ENCODE measurements at places on chromosomes 11 and 22.

GRCh38 chr11:13119941-13120520 lies 110.9 kb downstream of the RASSF10 start:
- DNase-seq: no peak

- DNase-seq: no peak
Observed at GRCh38 chr11:55849037-55849436, 10.5 kb downstream of the OR5D16 start.

DNA sequence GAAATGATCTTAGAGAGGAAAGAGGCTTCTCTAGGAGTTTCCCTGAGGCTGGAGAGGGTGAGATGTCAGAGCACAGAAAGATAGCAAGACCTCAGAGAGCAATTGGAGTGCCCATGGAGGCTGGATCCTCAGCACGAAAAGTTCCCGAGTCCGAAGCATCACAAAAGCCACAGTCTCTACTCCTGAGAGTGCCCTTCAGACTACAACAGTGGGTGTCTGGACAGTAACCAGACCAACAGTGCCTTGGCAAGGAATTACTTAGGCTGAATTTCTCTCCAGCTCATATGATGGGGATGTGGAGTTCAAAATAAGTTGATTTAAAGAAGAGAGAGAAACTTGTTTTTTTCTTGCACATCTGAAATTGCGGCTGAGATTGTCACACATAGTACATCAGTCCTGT lies 31.9 kb upstream of the PSMA1 start:
- no peak for DNase-seq

DNA sequence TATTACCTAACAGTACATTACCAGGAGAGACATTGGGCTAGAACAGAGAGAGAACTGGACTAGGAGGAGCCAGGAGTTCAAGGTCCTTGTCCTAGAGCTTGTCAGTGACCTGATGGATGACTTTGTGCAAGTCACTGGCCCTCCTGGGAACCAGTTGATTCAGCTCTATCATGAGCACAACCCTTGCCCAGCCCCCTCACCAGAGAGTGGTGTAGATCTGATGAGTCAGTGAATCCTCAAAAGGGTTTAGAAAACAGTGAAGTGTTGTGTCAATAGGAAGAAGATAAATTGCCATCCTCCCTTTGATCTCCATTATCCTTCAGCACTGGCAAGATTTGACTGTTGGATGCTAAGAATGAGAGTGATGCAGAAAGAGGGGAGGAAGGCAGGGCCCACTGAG lies 24.3 kb downstream of the NEU3 start:
- no peak for DNase-seq

DNA sequence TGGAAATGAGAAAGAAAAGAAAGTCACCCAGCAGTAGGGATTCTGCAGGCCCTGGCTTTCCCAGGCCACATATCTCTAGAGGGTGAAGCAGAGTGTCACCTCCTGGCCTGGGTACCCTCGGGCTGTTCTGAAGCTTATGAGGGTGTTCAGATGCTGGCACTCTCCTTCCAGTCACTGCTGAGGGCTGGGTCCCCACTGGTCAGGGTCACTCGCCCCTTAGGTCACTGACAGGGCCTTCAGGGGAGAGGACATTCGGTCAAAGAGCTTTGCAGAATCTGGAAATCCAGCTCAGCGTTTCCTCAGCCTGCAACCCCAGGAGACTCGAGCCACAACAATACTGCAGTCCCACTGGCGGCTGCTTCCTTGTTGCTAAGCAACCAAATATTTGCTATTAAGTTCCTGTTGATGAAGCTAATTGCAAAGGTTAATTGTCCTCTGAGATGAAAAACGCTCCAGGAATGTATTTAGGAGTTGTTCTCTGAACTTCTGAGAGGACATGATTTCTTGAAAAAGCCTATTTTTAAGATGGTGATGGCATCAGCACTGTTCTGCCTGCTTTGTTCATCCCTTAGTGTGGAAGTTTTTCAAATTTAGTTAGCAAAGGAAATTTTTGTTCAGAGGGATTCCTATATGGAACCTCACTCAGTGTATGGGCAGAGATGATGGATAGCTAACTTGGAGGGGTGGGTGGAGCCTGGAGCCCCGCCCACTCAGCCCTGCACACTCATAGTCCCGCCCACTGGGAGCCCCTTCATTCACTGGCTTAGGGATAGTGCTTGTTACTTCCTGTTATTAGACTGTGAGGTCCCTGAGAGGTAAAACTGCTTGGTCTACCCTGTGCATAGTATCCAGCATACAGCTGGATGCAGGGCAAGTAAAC lies 109.2 kb downstream of the CSNK2A3 start:
- peak; percentile 23 for DNase-seq

- no peak for DNase-seq
Observed at GRCh38 chr11:128026596-128026995, 560.8 kb downstream of the ETS1 start.

DNA sequence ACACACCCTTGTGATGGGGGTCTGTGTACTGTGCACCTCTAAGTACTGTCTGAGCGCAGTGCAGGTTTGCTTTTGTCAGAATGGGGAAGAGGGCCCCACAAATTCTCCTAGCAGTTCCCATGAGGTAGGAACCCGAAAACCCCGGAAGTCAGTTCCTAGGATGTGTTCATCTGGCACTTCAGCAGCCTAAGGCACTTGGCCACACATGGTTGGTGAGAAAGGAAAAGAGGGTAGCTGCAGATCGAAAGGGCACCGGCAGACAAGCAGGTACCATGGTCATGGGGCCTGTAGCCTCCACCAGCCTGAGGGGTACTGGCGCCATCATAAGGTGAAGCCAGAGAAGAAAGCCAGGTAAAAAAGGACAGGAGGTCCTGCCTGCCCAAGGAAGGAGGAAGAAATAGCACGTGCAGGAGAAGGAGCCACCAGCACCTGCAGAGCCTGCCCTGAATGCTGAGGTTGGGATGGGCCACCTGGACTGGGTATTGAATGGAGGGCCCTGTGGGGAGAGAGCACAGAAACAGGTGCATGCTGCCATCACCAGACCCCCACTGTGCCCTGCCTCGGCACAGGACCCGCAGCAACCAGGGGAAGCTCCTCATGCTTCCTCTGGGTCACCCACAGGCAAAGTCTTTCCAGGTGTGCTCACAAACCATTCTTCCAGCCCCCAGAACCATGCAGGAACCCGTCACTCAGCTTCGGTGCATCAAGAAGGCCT lies 8.1 kb upstream of the CASTOR1 start:
- no peak for DNase-seq

- DNase-seq: no peak
Observed at GRCh38 chr22:46646531-46647215, 26.5 kb downstream of the GRAMD4 start.

- DNase-seq: peak; percentile 71
Observed at GRCh38 chr22:37643225-37643847, 3.9 kb downstream of the SH3BP1 start.

- peak; percentile 23 for DNase-seq
Observed at GRCh38 chr11:10273738-10274137, 20.3 kb downstream of the SBF2 start.

DNA sequence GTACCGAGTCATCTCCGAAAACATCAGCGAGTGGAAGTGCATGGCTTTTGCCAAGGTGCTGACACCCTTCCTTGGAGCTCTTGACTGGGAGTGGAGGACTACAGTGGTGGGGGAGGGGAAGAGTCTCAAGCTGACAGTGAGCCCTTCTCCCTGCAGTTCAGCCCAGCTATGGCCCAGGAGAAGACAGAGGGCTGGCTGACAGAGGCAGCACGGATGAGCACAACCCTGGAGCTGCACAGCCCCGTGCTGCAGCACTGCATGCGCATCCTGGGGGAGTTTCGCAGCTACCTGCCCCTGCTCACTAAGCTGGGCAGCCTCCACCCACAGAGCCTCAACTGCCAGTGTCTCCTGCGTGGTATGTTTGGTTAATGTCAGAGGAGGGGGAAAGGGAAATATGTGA lies 41.4 kb downstream of the DNHD1 start:
- no peak for DNase-seq

- DNase-seq: no peak
Observed at GRCh38 chr11:78211565-78211964, 22.8 kb downstream of the USP35 start.

GRCh38 chr22:49583886-49584505 lies 243.7 kb downstream of the BRD1 start:
- no peak for DNase-seq

- no peak for DNase-seq
Observed at GRCh38 chr11:131486937-131487635, 116.7 kb downstream of the NTM start.

- no peak for DNase-seq
Observed at GRCh38 chr11:62105667-62106191, 18.1 kb upstream of the INCENP start.

- DNase-seq: no peak
Observed at GRCh38 chr11:75264971-75265370, 24.4 kb downstream of the TPBGL start.

DNA sequence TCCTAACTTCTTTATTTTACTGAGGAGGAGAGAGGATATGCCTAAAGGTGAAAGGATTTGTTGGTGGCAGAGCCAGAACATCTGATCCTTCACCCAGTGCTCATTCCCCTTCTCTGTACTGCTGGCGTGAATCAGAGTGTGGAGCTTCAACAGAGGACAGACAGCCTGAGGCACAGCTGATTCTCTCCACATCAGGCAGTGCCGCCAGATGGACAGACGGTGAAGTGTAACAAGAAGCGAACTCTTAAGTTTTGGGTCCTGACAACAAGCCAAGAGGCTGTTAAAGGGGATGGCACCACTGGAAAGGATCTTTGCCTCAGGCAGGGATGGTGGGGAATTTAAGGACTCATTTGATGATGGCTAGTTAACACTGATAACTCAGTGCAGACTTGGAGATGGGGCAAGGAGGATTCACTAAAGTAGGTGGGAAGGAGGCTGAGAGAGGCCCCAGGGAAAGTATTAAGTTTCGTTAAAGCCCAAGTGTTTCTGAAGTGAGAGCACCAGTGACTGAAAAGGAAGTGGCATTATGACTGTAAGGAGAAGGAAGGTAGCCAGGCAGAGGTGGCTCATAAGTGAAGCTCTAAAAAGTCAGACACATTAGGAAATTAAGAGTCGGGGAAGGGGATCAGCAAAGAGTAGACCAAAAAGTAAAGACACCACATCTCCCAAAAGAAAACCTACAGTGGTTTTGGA lies 81.3 kb downstream of the CLPB start:
- DNase-seq: no peak

GRCh38 chr22:30557243-30557642 lies 10.7 kb upstream of the SEC14L6 start:
- no peak for DNase-seq

GRCh38 chr22:46007003-46007847 lies 30.3 kb upstream of the WNT7B start:
- DNase-seq: no peak

DNA sequence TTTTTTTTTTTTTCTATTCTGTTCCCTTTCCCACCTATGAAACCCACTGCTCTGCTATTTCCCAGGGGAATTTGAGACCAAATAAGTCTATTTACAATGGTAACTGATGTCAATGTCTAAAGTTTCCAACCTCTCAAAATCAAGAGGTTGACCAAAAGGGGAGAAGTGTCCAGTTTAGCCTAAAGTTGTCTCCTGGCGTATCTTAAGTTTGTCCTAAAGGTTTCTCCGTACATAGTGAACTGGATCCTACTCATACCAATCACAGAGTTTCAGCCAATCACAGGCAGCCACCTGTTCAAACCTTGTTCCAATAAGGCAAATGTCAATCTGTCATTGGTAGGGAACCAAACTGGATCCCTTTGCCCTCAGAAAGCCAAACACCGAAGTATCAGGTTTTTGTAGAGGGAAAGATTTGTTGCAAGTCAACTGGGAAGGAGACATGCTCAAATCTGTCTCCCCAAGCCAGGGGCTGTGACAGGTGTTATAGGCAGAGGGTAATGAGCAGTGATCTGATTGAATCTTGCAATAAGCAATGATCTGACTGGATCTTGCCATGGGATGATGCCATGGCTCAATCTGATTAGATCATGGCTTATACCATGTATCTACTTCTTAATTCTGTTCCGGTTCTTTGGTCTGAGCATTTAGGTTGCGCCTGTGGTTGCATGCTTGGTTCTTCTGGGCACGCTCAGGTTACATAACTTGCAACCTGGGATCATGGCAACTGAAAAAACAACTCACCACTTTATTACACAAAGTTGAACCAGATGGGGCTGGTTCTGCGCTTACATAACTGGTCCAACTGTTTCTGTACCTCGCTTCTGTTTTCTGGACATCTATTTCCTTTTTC lies 1.1 kb upstream of the VPS37C start:
- DNase-seq: no peak

DNA sequence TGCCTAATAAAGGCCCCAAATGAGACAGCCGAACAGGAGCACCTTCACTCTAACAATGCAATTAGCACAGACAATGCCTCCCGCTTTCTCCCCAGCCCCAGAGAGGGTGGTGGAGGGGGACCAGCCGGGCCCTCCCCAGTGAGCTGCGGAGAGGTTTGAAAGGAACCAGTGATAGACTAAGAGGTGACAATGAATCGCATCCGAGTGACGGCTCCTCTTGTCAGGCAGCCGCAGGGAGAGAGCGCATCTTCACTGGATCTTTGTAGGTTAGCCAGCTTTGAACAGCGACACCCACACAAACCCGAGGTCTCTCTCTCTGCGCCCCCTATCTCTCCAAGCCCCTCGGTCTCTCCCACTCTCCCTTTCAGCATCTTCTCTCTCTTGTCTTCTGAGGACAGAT lies 28.0 kb downstream of the FLRT1 start:
- no peak for DNase-seq

DNA sequence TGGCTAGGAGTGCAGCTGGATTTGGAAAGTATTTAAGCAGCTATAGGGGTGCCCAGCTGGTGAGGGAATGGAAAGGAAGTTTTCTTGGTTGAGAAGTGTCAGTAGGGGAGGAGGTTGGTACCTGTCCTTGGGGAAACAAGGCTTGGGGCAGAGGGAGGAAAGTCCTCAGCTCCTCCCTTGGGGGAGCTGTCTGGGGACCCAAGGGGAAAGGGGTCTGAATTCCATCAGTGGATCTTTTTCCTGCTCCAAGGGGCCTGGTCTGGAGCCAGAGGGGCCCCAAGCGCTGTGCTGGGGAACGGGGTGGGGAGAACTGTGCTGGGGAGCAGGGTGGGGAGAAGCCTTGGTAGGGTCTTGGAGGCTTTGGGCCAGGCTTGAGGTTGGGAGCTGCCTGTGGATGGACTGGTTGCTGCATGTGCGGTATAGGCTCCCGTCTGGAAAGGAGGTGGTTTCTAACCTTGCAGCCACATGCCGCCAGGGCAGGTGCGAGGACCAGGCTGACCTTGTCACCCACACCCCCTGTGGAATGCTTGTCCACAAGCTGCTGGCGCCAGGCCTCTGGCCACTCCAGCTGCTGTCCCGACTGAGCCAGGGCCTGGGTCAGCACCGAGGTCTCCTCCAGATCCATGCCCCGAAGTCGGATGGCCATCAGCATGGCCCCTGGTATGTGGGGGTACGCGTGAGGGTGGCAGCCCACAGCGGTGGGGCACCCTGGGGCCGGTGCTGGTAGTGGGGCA lies 963 bp downstream of the TYMP start:
- no peak for DNase-seq

GRCh38 chr22:47002692-47003091 lies 240.2 kb downstream of the TBC1D22A start:
- DNase-seq: no peak

GRCh38 chr11:92264350-92264749 lies 39.7 kb downstream of the FAT3 start:
- DNase-seq: no peak

All from stimulated activated naive B cell treated with anti-CD40 and anti-IgM and Interleukin-4, amounts not matched to agents 10 μg/mL and 1 μg/mL and 100 μg/mL, for 72 hours (primary cell).